ENCODE measurements at places on chromosomes 3 and 15. TPM values are rescaled to one million over a fixed set of nuclear protein-coding genes. Genes with fewer than 3 reads are reported as not detected.

Gene EFCC1
- total RNA-seq = 3.7 TPM

Gene NDUFB4
- 109 TPM for total RNA-seq

Gene TGFBR2
- 243 TPM for total RNA-seq

Gene CFAP100
- not detected for total RNA-seq

Gene FILIP1L
- 25.5 TPM for total RNA-seq

Gene EPHB1
- 3.2 TPM for total RNA-seq

Gene KBTBD12
- 1.4 TPM for total RNA-seq

Gene ADAMTS7
- 3.1 TPM for total RNA-seq

Gene CELSR3
- 2.0 TPM for total RNA-seq

Gene ITGA11
- total RNA-seq = 11.1 TPM

Gene RASGRF1
- total RNA-seq = 0.98 TPM

Gene RAF1
- total RNA-seq = 79.6 TPM

Gene ATP13A5
- total RNA-seq = not detected

Gene SYNM
- total RNA-seq = 23.2 TPM

Gene KNG1
- total RNA-seq = 8.7 TPM

Gene SPRED1
- total RNA-seq = 36.2 TPM

Gene LMCD1
- total RNA-seq = 65.4 TPM

Gene LMAN1L
- total RNA-seq = not detected

Gene ANKUB1
- not detected for total RNA-seq

Gene CHRNA3
- not detected for total RNA-seq

Gene MYO9A
- 132 TPM for total RNA-seq

Gene IMP3
- 52.0 TPM for total RNA-seq

Gene SLC6A1
- total RNA-seq = 2.1 TPM

Gene CPN2
- total RNA-seq = 0.72 TPM

Gene ANKRD34C
- not detected for total RNA-seq

Gene HIGD2B
- not detected for total RNA-seq

Gene SMCO1
- not detected for total RNA-seq

Gene SAXO2
- total RNA-seq = 3.2 TPM

Gene COPG1
- total RNA-seq = 173 TPM
